Activated naive CD8-positive, alpha-beta T cell treated with anti-CD3 and anti-CD28 coated beads for 36 hours (primary cell): ENCODE measurements at places on chromosomes 4 and X.

- DNase-seq = no peak
Observed at GRCh38 chr4:66516940-66517339, 846.7 kb upstream of the EPHA5 start.

- DNase-seq = no peak
Observed at GRCh38 chrX:7950865-7951264, 23.7 kb upstream of the PNPLA4 start.

- DNase-seq = no peak
Observed at GRCh38 chr4:183478926-183479325, 25.9 kb upstream of the ING2 start.

GRCh38 chr4:65521666-65522065 lies 148.6 kb downstream of the EPHA5 start:
- no peak for DNase-seq

DNA sequence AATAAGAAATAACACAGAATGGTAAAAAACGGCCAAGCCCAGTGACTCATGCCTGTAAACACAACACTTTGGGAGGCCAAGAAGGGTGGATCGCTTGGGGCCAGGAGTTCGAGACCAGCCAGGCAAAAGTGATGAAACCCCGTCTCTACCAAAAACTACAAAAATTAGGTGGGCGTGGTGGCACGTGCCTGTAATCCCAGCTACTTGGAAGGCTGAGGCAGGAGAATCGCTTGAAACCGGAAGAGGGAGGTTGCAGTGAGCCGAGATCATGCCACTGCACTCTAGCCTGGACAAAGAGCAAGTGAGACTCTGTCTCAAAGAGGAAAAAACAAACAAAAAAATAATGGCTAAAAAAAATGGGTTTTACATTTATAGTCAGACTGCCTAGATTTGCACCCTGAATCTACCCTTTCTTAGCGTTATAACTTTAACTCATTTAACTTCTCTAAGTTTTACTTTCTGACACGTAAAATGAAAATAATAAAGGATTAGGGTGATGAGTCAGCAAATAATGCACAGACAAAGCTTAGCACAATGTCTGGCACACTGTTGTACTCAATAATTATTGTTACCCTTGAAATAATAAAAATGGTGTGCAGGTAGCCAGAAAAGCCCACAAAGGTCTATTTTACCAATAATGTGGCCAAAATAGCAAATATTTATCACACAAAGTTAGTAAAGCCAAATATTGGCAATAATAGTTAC lies 55.0 kb downstream of the ATP11C start:
- no peak for DNase-seq
